PC-3 (cell line): ENCODE measurements at places on chromosomes 2 and 18.

DNA sequence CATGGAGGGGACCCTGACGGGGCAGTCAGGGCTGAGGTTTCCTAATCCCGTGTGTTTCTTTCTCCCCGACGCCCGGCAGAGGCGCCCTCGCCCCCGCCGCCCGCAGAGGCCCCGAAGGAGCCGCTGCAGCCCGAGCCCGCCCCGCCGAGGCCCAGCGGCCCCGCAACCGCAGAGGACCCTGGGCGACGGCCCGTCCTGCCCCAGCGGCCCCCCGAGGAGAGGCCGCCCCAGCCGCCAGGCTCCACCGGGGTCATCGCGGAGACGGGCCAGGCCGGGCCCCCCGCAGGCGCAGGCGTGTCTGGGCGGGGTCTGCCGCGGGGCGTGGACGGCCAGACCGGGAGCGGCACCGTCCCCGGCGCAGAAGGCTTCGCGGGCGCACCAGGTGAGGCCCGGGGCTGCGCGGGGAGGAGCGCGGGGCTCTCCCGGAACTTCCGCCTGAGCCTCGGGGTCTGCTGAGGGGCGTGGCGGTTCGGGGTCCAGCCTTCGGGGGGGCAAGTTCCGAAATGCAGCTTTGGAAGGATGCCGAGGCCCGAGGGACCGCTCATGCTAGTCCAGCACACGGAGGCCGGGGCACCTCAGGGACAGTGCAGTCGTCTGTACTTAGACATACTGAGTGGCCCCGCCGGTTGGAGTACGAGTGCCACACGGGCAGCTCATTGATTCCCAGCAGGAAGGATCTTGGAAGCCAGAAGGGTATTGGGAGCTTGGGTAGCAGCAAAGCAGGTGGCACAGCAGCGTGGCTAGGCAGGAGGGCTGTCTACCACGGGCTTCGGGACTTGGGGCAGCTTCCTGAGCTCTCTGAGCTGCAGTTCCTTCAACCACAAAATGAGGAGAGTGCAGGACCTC, 60.1 kb downstream of the EMILIN2 start:
- H3K4me3 ChIP-seq, result peak overlapping the region; percentile 84
- peaks cover 6% of the 10 kb centered on the region; the same call in 1 of the 2 replicates for H3K4me1 ChIP-seq
- peak; percentile 31 for DNase-seq
- H3K36me3 ChIP-seq, result no peaks in the 10 kb centered on the region; the same call in 1 of the 2 replicates
- H3K27ac ChIP-seq, result no peak overlapping the region; the same call in 1 of the 2 replicates

GRCh38 chr2:60426880-60427279, 126.6 kb downstream of the BCL11A start:
- DNase-seq, result no peak
- H3K36me3 ChIP-seq, result no peaks in the 10 kb centered on the region
- H3K4me3 ChIP-seq, result no peak overlapping the region
- no peak overlapping the region for H3K27ac ChIP-seq
- peaks cover 7% of the 10 kb centered on the region for H3K4me1 ChIP-seq

DNA sequence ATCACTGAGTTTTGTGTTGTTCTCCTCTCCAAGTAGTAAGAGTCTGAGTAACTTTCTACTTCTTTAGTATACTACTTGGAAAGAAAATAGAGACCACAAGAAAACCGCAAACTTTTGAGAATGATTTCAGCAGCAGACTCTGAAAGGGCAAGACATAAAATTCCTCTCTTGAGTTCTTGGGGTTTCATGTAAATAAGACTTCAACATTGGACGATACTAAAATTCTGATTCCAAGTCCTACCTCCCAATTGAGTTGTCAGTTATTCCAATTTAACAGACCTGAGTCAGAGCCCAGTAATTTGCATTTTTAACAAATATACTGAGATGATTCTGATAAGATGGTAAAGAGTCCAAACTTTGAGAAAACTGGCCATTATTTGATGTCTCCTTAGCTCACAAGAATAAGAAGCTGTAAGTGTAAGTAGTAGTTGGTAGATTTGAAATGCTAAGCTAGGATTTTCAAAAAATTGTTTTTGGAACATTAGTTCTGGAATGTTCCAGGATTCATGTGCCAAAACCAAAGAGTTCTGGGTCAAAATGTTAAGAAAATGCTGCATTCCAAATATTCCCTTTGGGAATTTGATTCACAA, 261.6 kb upstream of the SPOPL start:
- no peak overlapping the region for H3K27ac ChIP-seq
- no peaks in the 10 kb centered on the region for H3K27me3 ChIP-seq
- no peaks in the 10 kb centered on the region for H3K4me1 ChIP-seq
- no peak for DNase-seq

GRCh38 chr2:67002618-67003371, 394.3 kb upstream of the ETAA1 start:
- H3K4me1 ChIP-seq, result no peaks in the 10 kb centered on the region
- no peak overlapping the region for H3K4me3 ChIP-seq
- DNase-seq, result no peak
- H3K27me3 ChIP-seq, result peaks cover 14% of the 10 kb centered on the region; the same call in 1 of the 2 replicates
